ENCODE measurements at places on chromosomes 13 and 19.

GRCh38 chr19:662207-662961, 630 bp downstream of the RNF126 start:
- peak; percentile 62 for DNase-seq

- DNase-seq, result no peak
Measured at GRCh38 chr13:101970341-101970740, 431.5 kb downstream of the FGF14 start.

- no peak for DNase-seq
Measured at GRCh38 chr13:21106089-21106488, 44.7 kb upstream of the LATS2 start.

- DNase-seq, result no peak
Measured at GRCh38 chr13:78339927-78340326, 263.4 kb downstream of the POU4F1 start.

DNA sequence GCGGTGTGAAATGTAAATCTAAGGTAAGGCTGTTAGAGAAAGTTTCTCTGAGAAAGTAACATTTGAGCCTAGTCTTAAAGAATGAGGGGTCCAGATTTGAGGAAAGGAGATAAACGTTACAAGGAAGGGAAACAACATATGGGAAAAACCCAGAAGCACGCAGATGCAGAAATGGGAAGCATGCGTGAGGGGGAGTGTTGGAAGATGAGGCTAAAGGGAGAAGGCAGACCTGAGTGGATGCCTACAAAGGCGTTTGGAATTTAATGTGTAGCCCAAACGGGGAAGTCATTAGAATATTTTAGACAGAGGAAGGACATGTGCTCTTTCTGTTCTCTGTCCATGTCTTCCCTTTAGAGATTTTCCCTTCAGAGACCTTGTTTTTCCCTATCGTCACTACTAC, 61.0 kb downstream of the TPT1 start:
- peak; percentile 67 for DNase-seq

- DNase-seq, result no peak
Measured at GRCh38 chr13:37656247-37656940, 57.8 kb upstream of the POSTN start.

GRCh38 chr19:39998501-39998900, 1.6 kb downstream of the ZNF546 start:
- DNase-seq, result peak; percentile 13

- no peak for DNase-seq
Measured at GRCh38 chr19:3586707-3587346, 1.5 kb downstream of the GIPC3 start.

GRCh38 chr13:33375421-33375820, 89.9 kb upstream of the STARD13 start:
- DNase-seq, result no peak

- DNase-seq, result peak; percentile 88
Measured at GRCh38 chr13:99225078-99225477, 24.4 kb downstream of the UBAC2 start.

GRCh38 chr13:101930331-101930730, 471.5 kb downstream of the FGF14 start:
- DNase-seq, result no peak

DNA sequence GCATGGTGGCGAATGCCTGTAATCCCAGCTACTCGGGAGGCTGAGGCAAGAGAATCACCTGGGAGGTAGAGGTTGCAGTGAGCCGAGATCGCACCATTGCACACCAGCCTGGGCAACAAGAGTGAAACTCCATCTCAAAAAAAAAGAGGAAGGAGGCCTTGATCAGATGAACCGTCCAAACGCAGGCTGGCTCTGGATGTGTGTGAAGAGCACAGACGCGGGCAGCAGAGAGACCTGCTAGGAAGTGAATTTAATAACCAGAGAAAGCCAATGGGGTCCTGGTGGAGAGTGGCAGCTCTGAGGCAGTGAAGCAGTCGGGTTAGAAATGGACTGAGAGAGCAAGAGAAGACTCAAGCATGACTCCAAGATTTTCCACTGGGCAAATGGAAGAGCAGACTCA, 136.5 kb downstream of the RNF17 start:
- DNase-seq, result peak; percentile 12

DNA sequence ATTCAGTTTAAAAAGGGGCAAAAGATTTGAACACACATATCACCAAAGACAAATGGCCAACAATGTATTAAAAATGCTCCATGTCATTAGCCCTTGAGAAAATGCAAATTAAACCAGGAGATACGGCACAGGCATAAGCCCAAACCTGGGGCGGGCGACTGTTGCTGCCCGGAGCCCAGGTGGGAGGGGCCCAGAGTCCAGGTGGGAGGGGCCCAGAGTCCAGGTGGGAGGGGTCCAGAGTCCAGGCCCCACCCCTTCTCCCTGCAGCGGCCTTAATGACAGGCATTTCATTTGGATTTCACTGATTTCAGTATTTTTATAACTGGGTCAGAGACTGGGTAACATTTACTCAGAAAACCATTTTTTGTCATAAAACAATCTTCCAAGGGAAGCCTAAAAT, 78.2 kb downstream of the RASA3 start:
- DNase-seq, result no peak

DNA sequence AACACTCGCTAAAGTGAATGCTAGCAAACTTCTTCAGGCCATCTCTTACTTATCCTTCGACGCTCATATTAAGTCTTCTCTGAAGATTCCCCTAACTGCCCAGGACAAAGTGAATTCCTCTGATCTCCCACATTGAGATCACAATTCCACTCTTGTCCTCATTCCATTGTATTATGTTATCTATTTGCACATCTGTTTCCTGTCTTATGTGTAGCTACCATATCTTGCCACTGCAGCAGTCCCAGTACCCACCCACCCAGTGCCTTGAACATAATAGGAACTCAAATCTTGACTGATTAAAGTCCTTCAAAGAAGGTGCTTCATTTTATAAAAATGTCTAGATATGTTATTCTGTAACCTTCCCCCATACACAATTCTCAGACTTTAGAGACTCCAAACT, 702.3 kb downstream of the DIAPH3 start:
- DNase-seq, result no peak

GRCh38 chr19:34229721-34230120, 24.6 kb upstream of the GARRE1 start:
- DNase-seq, result no peak

DNA sequence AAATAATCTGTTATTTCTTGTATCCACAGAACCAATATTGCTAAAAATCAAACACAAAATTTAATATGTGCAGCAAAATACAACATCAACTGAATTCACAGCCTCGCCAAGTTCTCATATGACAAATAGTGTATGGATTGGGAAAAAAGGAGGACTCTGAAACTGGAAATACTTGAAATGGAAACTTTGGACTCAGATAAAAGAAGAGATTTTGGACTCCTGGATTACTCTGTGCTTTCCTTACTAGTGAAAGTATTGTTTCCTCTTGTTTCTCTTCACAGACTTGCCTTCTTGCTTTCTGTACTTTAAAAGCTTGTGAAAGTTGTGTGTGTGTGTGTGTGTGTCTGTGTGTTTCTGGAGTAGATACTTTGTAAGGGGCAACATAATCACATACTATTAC, 1596.3 kb downstream of the PCDH9 start:
- no peak for DNase-seq

DNA sequence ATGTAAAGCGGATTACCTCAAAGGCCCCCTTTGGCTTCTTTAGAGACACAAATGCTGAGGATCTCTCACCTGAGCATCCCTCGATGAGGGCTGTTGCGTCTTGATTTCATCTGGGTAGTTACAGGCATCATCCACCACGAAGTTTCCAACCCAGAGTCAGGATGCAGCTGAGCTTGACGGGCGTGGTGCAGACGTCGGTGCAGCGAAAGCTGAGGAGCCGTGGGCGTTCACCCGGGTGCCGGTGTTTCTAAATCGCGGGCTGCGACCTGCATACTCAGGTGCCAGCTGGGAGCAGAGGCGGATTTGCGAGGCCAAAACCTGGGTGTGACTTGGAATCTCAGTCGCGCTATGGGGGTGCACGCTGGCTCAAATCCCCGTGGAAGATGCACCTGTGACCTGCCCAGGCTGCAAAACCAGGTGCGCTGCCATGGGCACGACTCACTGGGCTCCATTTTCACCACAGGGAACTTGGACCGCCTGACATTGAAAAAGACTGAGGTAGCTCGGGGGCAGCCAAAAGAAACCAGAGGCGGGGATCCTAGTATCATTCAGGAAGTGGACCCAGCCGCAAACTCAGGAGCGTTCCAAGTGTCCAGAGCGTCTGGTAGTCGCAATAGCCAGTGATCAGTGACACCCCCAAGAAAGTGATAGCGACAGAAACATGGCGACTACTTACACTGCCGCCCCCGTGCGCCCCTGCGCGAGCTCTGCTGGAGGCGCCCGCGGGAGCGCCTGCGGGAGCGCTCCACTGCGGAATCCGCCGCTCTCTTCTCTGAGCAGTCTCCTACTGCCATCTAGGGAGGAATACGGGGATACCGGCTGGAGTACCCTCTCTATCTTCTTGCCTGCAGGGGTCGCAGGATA, 36.4 kb upstream of the IGFL4 start:
- DNase-seq, result peak; percentile 87

- DNase-seq, result no peak
Measured at GRCh38 chr13:90427322-90428272, 919.9 kb upstream of the MIR17HG start.

- no peak for DNase-seq
Measured at GRCh38 chr13:30133554-30133912, 173.8 kb downstream of the KATNAL1 start.

- no peak for DNase-seq
Measured at GRCh38 chr13:110330491-110331011, 23.5 kb downstream of the COL4A2 start.

DNA sequence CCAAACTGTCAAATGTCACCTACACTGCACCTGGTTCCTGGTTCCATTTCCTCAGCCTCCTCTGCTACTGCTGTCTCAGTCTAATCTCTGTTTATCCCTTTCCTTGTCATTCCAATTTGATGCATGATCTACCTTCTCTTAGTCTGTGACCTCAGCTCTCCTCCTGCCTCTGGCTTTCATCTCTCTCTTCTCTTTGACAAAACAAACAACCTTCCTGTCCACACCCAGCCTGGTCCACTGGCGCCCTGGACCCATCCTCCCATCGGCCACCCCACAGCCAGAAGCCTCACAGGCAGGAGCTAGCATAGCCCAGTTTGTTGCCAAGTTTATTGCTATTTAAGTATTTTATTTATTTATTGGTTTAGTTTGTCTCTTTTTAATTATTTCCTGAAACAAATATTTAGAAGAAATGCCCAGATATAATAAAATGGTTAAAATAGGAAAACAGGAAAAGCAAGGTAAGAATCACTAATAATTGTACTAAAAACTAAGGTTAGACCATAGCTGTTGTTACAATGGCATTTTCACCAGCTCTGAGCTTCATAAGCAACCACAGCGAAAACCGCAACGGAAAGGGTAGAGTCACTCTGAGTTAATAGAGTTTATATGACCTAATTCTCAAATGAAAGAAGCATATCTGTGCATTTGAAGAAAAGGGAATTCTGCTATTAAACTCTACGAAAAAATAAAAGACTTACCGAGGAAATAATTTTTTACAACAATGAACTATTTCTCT, 68.6 kb downstream of the EFNB2 start:
- no peak for DNase-seq

DNA sequence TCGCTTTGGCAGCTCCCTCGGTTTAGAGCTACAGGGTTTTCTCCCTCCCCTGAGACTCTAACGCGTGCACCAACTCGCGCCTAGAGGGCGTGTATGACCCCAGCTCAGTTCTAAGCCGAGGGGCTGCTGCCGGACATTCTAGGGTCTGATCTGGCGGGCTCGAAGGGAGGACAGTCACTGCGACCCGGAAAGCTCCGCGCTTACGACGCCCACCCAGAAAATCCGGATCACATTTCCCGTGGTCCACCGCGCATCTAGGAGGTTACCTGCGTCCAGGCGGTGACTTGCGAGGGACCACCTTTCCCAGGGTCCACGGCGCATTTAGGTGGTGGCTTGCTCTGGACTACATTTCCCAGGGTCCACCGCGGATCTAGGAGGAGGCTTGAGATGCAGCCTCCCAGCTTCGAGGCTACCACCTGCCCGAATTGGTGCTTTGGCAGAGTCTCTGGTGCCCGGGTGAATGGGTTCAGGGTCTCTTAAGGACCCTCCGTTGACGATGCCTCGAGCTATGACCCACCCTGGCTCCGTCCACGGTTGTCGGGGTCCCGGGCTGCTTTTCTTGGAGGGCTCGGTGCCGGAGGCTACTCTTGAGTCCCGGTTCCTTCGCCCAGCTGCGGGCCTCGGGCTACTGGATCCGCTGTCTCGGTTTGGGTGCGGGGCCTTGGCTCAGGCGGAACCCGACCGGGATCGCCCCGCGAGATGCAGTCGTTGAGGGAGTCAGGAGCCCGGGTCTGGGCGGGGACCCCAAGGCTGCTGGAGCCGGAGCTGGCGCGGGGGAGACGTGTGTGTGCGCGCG, 30.5 kb downstream of the ZNF146 start:
- DNase-seq, result no peak

DNA sequence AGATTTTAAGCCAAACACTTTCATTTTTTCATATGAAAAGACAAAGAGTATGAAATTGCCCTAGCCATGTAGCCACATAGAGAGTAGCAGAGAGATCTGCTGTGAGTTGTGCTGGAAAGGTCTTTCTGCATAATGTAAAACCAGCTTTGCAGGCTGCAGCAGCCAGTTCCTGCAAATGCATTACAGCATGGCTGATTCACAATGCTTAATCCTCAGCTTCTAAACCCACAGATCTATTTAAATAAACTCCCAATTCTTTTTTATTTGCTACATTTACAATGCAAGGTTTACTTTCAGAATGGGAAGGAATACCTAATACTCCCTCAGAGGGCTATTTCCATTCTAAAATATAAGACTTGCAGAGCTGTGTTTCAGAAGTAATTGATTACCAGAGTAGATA, 185.6 kb upstream of the STARD13 start:
- no peak for DNase-seq

- DNase-seq, result no peak
Measured at GRCh38 chr13:114141261-114141996, 9.0 kb upstream of the RASA3 start.

- no peak for DNase-seq
Measured at GRCh38 chr13:49256841-49257240, 9.1 kb downstream of the CDADC1 start.

GRCh38 chr19:1000095-1000494, at the start of gene GRIN3B:
GRIN3B (plus strand) TSS chr19:1000419; CDS start chr19:1000438, 19 bp downstream.
- DNase-seq, result peak; percentile 57

DNA sequence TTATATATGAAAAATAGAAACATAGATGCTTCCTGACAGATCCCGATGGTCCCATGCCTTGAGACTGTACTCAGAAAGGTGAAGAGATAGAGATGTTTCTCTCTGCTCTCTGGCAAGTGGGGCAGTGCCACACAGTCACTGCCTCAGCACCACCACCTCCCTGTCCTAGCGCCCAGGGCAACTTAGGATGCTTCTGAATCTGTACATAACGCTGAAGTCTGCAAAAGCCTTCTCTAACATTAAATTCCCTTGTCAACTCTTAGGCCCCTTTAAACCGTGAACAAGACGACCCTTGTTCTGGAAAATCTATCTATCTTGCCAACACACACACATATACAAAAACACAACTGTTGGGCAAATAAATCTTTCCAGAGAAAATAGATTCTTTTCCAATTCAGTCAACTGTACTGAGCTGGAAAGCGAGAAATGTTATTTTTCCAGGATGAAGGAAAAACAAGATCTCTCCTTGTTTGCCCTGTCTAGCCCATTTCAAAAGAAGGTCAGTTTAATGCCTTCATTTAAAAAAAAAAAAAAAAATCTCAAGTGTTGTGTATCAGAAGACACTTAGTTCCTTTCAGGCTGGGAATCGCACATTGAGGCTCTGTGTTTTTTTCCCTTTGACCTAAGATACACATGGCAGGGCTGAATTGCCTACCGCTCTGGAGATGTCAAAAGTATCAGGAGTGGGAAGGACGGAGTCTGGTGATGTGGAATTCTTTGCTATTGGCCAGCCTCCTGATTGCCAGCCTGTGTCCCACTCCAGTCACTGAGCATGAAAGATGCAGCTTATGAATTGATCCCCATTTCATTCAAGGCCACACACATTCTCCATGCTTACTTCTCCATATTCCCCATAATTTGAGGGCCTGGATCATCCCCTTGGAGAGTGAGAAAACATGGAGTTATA, 241.4 kb downstream of the LACC1 start:
- DNase-seq, result no peak
